Sciatic nerve (tissue), 2 donors: ENCODE measurements at places on chromosomes 7 and 10. TPM values are rescaled to one million over a fixed set of nuclear protein-coding genes. Genes with fewer than 3 reads are reported as not detected.
A peak's percentile ranks its signal among the peaks of the same experiment; 100 is the strongest.

Gene CACNA2D1
- total RNA-seq: 16.9 TPM

Gene TMEM139
- total RNA-seq: 10.9 TPM

Gene CCDC71L
- 21.5 TPM for total RNA-seq

- DNase-seq: no peak
Measured at GRCh38 chr7:156703773-156704482, 63.4 kb downstream of the RNF32 start.

Gene SYT15B
- total RNA-seq: 12.5 TPM

Gene ZNRF2
- 27.8 TPM for total RNA-seq

Gene RBM48
- 14.1 TPM for total RNA-seq

DNA sequence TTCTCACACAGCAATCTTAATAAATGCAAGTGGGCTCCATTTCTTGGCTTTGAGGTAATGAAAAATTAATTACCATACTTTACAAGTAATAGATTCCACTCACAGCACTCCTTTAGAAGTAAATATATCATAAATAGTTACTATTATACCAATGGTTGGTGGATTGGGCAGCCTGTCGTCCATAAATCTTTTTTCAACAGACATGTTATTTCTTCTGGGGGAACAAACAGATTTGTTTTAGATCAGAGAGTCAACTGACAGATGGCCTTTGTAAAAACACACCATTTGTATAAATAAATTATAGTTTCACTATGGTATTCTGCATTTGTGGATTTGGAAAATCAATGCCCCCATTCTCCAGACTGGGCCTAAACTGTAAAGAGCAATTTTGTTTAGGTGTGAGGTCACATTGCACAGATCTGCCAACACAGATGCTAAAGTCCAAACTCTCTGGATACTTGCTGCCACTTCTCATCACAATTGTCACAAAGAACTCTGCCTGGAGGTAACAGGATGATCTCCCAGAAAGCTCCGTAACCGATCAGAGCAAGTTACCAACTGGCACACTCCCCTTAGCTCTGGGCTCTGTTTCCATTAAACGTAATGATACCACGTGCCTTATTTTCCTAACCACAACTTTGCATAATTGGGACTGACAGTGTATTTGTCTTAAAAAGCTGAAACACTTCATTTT is 4.5 kb upstream of the MACROH2A2 start:
- no peak for DNase-seq

DNA sequence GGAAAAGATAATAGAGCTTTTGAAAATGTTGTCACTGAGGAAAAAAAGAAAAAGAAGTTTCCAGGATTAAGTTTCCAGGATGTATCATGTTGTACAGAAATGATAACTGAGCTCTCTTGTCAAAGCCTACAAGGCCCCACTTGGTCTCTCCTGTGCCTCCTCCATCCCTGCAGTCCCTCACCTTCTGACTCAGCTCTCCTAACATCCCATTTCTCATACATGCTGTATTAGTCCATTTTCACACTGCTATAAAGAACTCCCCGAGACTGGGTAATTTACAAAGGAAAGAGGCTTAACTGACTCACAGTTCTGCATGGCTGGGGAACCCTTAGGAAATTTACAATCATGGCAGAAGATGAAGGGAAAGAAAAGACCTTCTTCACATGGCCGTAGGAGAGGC is 3.8 kb upstream of the DGKI start:
- DNase-seq: no peak

DNA sequence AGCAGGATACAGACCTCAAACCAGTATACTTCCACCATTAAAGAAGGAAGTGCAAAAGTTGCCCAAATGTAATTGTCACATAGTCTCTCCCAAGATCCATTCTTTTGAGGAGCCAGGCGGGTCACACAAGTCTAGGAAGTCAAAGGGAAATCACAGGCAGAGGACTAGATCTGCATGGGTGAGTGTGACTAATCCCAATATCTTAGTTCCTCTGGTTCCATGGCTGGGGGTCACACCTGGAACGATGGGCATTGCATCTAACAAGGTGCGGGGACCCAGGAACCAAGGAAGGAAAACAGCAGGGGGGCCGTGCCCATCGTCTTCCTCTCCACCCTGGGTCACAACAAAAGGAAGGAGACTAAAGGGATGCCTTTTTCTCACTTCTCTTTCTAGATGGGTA is 1138.8 kb downstream of the XPNPEP1 start:
- no peak for DNase-seq

GRCh38 chr10:116278846-116279245 is 5.8 kb upstream of the GFRA1 start:
- DNase-seq: no peak

DNA sequence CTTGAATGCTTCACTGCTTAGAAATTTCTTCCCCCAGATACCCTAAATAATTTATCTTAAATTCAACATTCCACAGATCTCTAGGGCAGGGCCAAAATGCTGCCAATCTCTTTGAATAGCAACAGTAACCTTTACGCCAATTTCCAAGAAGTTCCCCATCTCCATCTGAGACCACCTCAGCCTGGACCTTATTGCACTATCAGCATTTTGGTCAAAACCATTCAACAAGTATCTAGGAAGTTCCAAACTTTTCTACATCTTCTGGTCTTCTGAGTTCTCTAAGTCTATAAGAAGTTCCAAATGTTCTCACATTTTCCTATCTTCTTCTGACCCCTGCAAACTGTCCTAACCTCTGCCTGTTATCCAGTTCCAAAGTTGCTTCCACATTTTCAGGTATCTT is 1306.9 kb upstream of the SORCS1 start:
- no peak for DNase-seq

GRCh38 chr7:64885520-64886240 is 17.4 kb upstream of the ZNF273 start:
- DNase-seq: no peak

- peak; percentile 48 for DNase-seq
Measured at GRCh38 chr7:2008101-2008935, 224.4 kb downstream of the MAD1L1 start.

Gene LLCFC1
- not detected for total RNA-seq

Gene ITIH2
- total RNA-seq: not detected

GRCh38 chr10:90321132-90321816 is 536.6 kb downstream of the HTR7 start:
- no peak for DNase-seq

Gene AZGP1
- total RNA-seq: 120 TPM

- DNase-seq: no peak
Measured at GRCh38 chr7:66741710-66742049, 1.1 kb downstream of the RABGEF1 start.

Gene CYP2C9
- total RNA-seq: not detected

GRCh38 chr7:121083790-121084251 is 95.3 kb downstream of the CPED1 start:
- DNase-seq: no peak

Gene HTR5A
- total RNA-seq: not detected

Gene WEE2
- total RNA-seq: not detected

DNA sequence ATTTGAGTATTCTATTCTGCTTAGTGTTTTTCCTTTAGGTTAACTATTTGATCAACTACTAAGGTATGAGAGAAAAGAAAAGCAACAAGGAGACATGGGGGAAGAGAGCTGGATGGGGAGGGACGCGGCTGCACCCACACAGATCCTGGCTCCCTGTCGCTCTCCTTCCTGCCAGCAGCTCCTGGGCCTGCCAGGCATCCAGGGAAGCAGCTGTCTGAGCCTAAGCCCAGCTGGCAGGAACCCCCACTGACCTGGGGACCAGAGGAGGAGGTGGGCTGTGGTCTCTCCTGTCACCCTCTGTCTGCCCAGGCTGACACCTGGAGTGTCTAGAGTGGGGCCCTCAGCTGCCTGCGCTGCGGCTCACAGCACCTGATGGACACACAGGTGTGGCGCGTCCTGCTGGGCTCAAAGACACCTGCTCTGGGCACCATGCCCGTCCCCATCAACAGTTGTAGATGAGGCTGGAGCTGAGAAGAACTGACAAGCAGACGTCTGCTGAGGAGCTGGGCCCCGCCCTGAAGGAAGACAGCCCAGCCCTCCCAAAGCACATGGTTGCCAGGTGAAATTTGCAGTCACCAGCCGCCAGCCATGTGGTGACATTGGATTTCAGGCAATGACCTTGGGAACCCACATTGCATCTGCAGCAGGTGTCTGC is 207.9 kb downstream of the PLXNA4 start:
- no peak for DNase-seq

DNA sequence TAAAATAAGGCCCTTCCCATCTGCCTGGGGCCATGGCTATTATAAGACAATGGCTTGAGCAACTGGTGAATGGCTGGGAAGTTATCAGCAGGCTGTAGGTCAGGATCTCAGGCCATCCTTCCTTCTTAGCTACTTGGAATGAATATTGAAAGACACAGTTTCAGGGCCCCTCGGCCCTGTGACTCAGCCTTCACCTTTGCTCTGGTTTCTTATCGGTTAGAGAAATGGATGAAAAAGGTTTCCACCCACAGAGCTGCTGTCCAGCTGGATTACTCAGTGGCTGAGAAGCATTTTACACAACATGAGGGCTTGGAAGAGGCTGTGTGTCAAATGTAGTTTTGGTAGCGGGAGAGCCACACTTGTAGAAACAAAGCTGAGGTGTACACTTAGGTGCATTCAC is 9.4 kb downstream of the ACSL5 start:
- no peak for DNase-seq

Gene RHOBTB1
- 13.7 TPM for total RNA-seq

- DNase-seq: no peak
Measured at GRCh38 chr7:25895792-25896171, 256.2 kb upstream of the NFE2L3 start.

DNA sequence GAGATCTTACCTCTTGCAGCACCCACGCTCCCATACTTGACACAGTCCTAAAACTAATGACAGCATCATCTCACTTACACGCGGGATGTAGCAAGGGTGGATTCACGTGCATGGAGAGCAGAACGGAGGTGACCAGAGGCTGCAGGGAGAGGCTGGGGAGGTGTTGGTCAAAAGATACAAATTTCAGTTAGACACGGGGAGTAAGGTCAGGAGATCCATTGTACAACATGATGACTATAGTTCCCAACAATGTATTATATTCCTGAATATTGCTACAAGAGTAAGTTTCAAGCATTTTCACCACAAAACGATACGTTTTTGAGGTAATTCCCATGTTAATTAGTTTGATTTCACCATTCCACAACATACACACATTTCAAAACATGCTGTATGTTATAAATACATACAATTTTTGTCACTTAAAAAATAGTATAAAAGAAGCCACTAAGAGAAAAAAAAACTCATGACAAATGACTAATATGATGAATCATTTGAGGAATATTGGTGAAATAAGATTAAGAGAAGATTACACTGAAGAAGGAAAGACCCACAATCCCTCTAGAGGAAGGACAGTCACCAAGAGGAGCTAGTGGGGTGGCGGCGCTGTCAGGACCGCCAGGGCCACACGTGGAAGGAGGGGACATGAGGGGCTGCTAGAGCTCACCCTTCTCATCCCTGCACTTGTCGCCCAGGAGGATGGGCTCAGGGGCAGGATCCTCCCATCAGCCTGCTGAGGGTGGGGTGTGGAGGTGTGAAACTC is 49.4 kb upstream of the EGFR start:
- no peak for DNase-seq

GRCh38 chr7:106866298-106867281 is 1.5 kb downstream of the PIK3CG start:
- no peak for DNase-seq

DNA sequence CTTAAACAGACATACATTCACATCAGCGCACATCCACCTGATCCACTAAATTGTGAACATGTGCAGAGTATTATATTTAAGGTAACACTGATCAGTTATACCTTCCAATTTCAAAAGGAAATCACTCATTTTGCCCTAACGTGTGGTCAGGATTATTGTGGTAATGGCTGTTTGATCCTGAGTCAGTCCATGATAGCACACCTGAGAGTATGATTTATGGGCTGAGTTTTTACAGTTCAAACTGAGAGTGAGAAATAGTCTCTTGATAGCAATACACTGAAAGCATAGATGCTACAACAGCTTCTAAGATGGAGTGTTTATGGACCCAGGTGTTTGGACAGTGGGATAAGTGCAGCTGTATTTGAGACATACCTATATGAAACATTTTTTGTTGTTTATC is 96.7 kb downstream of the KIF20B start:
- no peak for DNase-seq

Gene CCDC6
- 36.2 TPM for total RNA-seq

Gene C7orf57
- total RNA-seq: not detected

- no peak for DNase-seq
Measured at GRCh38 chr7:4067874-4068273, 614.2 kb upstream of the FOXK1 start.

- no peak for DNase-seq
Measured at GRCh38 chr10:69426376-69426727, 9.6 kb upstream of the TACR2 start.

DNA sequence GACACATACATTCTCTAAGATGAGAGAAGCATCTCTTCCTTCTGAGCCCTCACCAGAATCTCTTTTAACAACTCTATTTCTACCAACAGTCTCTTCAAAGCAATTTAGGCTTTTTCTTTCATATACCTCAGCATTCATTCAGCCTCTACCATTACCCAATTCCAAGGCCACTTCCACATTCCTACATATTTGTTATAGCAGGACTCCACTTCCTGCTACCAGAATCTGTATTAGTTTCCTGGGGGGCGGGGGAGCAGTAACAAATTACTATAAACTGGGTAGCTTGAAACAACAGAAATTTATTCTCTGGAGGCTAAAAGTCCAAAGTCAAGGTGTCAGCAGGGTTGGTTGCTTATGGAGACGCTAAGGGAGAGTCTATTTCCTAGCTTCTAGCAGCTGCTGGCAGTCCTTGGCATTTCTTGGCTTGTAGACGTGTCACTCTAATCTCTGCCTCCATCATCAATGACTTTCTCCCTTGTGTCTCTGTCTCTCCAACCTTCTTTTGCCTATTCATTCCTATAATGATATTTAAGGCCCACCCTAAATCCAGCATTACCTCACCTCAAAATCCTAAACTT is 7.4 kb downstream of the PRPS1L1 start:
- DNase-seq: no peak

GRCh38 chr7:135322571-135323340 is 89.1 kb downstream of the STRA8 start:
- no peak for DNase-seq

- DNase-seq: no peak
Measured at GRCh38 chr10:62058476-62058875, 157.0 kb downstream of the ARID5B start.

DNA sequence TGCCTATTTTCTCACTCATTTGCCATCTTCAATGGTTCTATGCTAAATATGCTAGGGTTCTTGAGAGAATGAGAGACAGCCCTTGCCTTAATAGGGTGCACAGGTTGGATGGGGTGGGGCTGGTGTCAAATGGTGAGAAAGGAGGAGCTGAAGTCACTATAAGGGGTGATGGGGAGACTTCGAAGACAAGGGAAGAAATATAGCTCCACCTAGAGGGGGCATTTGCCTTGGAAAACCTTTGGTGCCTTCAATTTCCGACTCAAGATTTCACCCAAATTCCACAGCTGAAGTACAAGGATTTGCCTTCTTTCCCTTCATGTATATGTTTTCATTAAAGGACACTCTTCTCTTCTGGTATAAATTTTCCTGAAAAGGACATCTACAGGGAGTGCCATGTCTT is 5.6 kb downstream of the PTN start:
- DNase-seq: no peak

Gene IDI2
- total RNA-seq: not detected

DNA sequence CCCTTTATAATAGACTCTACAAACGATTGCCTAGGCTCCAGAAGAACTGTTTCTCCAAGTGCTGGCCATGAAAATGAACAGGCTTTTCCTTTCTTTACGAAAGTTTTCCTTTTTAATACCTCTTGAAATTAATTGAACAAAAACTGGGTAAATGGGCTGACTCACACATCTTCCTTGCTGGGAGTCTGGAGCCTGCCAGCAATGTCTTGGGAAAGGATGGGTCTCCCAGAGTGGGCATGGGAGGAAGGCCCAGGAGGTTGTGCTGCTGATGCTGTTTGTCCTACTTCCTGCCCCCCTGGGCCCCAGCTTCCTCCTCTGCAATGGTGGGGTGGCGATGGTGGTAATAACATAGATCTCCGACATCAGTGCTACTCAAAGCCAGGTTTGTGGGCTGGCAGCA is 174.1 kb downstream of the RPS24 start:
- DNase-seq: no peak
